ENCODE measurements at places on chromosomes 1 and 21.

- no peak for DNase-seq
Observed at GRCh38 chr1:23169727-23170335, 1.2 kb upstream of the LUZP1 start.

DNA sequence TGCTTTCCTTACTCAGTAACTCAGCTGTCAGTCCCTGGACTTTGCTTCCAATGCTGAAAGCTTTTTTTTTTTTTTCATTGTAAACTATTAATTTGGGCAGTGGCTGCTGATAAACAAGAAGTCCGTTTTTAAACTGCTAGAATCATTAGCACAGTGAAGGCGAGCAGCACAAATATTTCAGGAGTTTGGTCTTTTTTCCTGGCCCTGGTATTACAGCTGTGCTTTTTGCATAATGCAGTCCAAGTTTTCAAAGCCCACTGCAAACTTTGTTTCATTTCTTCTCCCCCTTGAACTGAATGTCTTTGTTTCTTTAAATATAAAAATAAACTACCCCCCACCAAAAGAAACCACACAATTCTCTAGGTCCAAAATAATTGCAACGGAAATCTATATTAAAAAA lies 6.6 kb downstream of the GLIS1 start:
- DNase-seq = no peak

GRCh38 chr1:91011726-91012125 lies 10.1 kb downstream of the ZNF644 start:
- no peak for DNase-seq

- no peak for DNase-seq
Observed at GRCh38 chr1:10687251-10687651, 109.2 kb downstream of the CASZ1 start.

DNA sequence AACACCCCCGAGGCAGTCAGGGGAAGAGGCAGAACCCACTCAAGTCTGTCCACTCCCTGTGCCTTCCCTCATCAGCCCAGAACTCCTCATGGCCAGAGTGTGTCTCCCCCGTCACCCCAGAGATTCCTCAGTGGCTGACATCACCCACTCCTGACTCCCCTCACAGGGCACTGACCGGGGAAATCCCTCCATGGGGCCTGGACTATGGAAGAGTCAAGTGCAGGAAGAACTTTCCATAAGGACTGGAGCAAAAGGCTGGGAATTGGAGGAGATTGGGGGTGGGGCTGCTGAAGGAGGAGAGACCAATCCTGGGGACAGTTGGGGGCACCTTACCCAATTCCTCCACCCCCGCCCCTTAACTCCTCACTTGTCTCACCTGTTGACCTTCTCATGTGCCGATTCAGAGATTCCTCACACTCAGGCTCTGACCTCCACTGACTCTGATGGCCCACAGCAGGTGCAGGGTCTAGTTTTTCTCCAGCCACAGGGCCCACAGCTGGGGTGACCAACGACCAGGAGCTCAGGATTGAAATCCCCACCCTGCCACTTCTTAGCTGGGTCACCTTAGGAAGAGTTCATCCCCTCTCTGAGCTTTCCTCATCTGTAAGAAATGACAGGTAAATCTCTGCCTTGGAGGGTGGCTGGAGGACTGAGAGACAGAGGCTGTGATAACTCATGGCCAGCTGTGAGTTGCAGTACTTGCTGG lies 481 bp upstream of the EXTL1 start:
- no peak for DNase-seq

- no peak for DNase-seq
Observed at GRCh38 chr1:211589782-211590721, 11.1 kb upstream of the SLC30A1 start.

GRCh38 chr1:20634594-20635084 lies 1.4 kb downstream of the PINK1 start:
- DNase-seq = no peak

Measured in activated CD4-positive, alpha-beta T cell treated with anti-CD3 and anti-CD28 coated beads, Interleukin-2, amount 50 U/mL, for 16 hours (primary cell).